ENCODE measurements at places on chromosomes 7 and 10.

DNA sequence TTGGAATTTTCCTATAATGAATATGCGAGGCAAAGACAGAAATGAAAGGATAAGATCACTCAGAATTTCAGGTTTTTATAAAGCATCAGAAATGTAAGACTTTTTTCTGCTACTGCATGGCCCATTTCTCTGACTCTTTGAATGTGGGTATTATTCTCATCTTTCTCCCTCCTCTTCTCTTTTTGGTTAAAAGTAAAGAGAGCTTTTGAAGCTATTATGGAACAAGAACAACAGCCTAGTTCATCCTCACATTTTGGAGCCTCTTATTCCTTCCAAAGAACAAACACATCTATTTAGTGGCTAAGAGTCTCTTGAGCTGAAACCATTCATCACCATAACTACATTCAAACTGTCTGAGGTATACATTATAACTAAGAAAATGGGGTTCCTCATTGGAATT is 19.4 kb upstream of the ATRNL1 start:
- no peak for DNase-seq

DNA sequence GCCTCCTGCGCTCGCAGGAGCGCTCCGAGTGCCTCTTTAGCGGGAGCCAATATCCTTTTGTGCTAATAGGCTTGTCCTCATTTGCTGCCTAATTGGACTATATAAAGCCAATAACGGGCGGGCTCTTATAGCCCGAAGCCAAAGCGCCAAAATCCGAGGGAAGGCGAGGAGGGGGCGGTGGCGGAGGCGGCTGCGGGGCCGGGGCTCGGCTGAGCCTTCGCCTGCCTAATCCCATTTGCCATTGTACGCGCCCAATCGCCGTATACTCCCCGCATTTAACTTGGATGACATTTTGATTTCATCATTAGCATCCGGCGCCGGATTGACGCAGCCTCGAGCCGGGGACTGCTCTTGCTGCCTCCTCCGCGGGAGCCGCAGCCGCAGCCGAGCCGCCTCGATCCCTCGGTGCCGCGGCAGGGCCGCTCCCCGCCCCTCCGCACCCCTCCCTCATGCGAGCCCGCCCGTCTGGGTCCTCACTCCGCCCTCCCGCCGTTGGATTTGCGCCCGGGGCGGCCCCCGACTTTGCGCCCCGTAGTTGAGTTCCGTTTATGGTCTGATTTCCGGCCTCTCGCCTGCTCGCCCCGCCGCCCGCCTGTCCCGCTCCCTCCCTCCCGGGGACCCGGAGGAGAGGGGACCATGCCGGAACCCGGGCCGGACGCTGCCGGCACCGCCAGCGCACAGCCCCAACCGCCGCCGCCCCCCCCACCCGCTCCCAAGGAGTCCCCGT is at the start of gene HMX3:
Gene HMX3 (plus strand): TSS at position 556 of the 727 bp plus-strand sequence. CDS start 81 bp downstream, at position 637.
- DNase-seq, result no peak

DNA sequence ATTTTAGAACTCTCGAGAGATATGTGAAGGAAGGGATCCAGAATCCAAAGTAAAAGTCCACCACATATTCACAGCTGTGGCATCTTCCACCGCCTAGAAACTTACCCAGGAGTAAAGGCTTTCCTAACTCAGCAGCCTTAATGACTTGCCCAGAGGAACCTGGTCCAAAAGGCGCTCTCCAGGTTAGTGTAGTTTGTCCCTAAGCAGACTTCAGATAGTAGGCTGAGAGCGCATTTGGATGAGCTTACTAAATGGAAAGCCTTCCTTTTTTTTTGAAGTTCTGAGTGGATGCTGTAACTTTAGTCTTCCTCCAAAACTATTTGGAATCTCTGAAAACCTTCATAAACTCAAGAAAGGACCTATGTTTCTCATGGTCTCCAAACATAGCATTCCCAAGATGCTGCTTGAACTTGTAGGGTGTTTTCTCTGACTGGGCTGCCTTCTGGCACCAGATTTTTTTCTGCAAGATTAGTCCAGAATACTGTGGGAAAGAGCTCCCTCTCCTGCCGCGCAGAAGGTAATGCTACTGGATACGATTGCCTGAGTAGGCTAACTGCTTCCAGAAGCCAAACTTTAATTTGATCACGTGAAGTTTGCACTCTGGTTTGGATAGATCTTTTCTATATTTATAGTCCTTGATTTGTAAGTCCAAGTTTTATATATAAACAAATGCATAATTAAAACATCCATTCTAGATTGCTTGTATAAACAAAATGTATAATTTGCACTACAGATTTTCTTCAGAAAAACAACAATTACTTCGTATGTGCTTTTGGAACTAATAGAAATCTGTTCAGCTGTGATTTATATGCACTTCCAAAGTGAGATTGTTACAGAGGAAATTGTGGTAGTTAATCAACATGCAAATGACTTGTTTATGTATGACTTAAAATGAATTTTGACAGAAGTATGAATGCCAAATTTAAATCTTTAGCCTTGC is 19.6 kb upstream of the GPR37 start:
- no peak for DNase-seq

DNA sequence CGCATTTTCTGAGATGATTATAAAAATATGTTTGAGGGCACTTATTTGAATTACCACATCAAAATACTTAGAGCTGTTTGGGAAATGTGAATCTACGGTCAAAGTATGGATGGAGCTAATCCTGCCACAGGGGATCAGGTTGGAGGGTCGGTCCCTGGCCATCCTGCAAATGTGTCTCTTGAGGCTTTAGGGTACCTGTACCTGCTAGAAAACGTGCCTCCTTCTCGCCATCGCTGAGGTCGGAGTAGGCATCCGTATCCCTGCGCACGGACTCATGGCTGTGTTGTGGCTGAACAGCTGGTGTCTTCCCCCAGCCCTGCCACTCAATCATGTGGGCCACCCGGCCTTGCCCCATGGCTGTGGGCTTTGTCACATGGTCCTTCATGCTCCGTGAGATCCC is 3.9 kb downstream of the FAM131B start:
- DNase-seq, result no peak

GRCh38 chr10:91296471-91296870 is 76.0 kb downstream of the PCGF5 start:
- DNase-seq, result no peak

DNA sequence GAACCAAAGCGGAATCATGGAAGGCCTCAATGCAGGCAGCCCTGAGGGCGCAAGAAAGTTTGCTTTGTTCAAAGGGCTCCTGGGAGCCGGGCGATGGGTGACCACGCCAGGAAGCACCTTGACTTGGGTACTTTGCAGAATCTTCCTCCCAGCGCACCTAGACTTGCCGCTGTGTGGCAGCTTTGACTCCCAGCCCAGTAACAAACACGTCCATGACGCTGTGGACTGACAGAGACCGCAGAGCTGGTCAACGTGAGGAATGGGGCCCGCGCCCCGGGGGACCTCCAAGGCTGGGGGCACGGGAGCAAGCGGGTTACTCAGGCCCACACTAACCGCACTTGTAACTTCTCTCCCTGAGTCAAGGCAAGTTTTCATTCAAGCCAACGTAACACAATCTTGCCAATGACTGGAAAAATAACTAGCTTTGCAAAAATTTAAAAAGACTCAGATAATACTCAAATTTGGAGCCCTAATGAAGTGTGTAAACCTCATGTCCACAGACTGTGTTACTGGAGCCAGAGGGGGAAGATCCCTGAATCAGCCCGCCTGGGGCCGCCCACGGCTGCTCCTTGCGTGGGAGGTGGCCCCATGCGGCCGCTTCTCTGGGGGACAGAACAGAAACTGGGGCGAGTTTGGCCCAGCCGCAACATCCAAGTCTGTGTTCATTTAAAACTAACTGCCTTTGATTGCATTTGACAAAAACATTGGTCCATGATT is 130.8 kb downstream of the DNAJB6 start:
- DNase-seq, result no peak

GRCh38 chr7:158432369-158433341 is 155.0 kb downstream of the PTPRN2 start:
- no peak for DNase-seq

DNA sequence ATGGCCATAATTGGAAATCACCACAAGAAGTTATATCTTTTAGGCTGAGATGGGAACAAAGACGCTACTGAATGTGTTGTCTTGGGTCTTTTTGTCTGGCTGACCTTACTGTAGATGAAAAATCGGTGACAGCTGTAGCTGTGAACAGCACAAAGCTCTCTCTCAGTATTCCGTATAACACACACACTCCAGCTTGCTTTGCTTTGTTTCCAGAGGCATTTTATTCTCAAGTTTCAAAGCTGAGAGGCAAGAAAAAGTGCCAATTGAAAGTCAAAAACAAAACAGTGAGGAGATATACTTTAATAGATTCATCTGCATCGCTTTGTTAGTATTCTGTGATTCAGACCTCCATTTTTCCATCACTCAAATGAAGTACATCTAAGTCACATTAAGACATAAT is 39.6 kb upstream of the CABCOCO1 start:
- DNase-seq, result no peak

DNA sequence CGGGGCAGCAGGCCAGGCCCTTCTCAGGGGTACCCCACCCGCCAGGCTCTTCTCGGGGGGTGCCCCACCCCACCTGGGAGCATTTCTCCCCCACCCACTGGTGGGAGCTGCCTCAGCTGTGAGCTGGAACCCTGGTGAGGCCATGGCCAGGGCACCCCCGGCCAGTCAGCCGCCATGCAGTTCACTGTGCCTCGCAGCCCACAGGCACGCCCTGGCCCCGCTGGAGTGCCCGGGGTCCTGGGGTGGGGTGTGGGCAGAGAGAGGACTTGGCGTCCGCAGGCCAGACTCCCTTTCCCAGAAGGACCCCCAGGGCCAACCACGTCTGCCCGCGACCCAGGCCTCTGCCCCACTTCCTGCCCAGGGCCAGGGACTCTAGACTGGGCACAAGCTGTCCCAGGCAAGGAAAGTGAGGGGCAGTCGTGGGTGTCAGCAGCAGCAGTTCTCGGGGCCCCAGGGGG is 13.1 kb downstream of the DPYSL4 start:
- no peak for DNase-seq

Measured in activated T-cell treated with anti-CD3 and anti-CD28 coated beads for 4 hours (primary cell).